GM12892 (cell line): ENCODE measurements at places on chromosomes 4 and X.
A peak's percentile ranks its signal among the peaks of the same experiment; 100 is the strongest.

DNA sequence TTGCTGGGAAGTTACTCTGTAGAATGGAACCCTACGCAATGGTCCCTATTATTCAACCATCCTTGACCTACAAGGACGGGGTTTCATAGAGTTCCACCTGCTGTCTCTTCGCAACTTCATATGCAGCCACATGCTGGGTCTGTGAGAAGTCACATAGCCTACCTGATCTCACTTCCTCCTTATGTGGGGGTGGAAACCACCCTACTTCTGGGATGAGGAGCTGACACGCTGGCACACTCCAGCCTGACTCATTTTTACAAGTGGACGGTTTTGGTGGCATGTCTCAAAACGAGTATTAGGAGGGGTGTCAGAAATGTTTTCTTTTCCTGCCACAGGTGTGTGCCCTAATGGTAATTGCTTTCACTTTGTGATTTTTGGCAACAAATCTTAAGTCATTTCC is 36.8 kb upstream of the ARSD start:
- DNase-seq, result no peak

GRCh38 chr4:6687947-6688878 is 5.5 kb upstream of the S100P start:
- no peak for DNase-seq

- no peak for DNase-seq
Observed at GRCh38 chrX:38804682-38805431, 3.6 kb downstream of the MID1IP1 start.

DNA sequence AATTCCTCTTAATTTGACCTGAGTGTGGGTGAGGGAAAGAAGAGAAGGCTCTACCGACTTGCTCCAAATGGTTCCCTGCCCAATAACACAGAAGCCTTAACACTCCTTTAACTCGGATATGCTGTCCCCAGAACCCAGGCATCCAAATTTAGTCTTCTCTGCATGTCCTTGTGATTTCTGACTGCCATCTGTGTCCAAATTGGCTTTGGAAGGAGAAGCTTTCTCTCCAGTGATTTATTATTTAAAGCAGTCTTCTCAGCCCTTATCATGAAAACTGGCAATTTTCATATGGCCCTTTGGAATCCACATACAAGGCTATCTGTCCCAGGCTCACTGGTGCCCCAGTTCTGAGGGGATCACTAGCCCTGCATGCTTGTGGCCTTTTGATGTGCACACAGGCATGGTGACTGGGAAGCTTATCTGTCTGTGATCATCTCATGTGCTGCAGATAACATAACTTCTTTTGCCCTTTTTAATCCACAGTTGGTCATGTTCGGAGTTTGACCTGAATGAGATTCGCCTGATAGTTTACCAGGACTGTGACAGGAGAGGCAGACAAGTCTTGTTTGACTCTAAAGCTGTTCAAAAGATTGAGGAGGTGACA is 56.7 kb downstream of the FNIP2 start:
- DNase-seq, result no peak

GRCh38 chr4:163603257-163603656 is 108.8 kb downstream of the TMA16 start:
- DNase-seq, result no peak

- peak; percentile 24 for DNase-seq
Observed at GRCh38 chr4:37827030-37827685, 672 bp downstream of the PGM2 start.

- DNase-seq, result no peak
Observed at GRCh38 chrX:750812-751211, 120.2 kb downstream of the SHOX start.

DNA sequence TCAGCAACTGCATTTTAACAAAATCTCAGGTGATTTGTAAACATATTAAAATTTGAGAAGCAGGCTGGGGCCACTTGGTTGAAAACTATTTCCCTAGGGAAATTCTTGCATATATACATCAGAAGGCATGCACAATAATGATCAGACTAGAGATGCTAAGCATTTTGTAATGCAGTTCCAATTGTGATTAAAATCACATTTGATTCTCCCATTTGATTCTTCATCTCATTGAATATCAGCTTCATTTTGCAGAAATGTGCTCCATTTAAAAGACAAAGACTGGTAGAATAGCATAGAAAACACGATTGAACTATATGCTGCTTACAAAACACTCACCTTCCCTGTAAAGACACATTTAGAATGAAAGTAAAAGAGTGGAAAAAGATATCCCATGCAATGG is 32.4 kb upstream of the FHIP1A start:
- DNase-seq, result no peak

- DNase-seq, result no peak
Observed at GRCh38 chrX:69496183-69496582, 7.9 kb upstream of the NALF2 start.

DNA sequence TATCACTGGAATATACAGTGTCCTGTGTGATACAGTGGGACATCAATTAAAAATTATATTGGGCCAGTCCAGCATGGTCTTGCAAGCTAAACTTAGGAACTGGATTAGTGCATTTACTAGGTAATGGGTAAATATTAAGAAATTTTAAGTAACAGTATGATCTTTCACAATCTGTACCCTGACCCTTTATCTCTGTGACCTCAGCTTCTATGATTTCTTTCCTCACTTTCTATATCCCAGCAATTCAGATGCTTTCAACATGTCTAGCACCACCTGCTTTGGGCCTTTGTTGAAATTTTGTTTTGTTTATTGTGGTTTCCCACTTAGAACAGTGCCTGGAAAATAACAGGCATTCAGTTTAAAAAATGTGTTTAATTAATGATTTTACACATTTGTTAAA is 2295.4 kb downstream of the ARAP2 start:
- DNase-seq, result no peak

- no peak for DNase-seq
Observed at GRCh38 chrX:79440336-79440735, 73.2 kb upstream of the ITM2A start.

DNA sequence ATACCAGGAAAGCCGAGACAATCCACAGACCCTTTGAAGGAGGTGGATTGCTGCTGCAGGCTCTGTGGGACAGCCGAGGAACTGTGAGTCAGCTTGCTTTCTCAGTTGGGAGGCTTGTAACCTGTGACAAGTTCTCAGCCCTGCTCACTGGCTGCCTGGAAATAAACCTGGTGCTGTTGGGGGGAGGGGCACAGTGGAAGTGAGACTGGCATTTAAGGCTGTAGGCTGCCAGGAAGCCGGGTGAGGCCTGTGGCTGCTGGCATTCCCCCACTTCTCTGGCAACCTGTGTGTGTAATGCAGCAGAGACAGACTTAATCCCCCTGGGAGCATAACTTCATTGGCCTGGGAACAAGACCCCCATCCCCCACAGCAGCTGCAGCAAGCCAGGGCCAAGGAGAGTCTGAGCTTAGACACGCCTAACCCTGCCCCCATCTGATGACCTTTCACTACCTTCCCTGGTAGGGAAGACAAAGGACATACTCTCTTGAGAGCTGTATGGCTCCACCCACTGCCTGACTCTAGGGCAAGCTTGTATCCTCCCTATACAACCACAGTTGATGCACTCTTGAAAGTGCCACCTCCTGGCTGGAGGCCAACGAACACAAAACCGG is 64.1 kb downstream of the ALPK1 start:
- no peak for DNase-seq

DNA sequence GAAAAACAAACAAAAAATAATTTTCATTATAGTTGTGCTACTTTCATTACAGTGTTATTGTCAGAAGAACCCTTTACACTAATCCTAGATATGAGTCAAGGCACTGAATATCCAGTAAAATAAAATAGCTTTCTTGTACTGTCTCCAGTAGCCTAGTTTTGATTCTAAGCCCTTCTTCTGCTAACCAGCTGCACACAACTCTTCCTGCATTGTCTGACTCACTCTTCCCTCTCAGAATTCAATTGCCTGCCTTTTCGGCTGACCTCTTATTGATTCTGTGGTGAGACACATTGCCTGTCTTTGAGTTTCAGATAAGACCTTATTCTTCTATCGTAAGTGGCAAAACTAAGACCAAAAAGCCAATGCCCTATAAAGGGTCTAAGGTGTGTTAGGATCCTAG is 26.7 kb upstream of the PCDH18 start:
- DNase-seq, result no peak

DNA sequence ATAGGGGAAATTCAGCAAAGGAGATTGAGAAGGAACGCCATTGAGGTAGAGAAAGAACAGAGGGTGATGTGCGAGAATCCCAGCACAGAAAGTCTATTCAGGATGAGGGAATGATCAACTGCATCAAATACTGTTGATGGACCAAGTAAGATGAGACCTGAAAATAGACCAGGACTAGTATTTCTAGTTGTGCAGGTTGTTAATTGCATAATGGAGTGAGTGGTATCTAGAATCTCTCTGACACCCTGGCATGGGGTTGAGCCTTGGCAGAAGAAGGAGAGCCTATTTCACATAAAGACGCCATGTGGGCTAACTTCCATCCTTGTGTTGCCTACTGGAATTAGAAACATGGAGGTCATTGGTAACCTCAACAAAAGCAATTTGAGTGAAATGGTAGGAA is 135.6 kb downstream of the TMEM164 start:
- DNase-seq, result no peak

DNA sequence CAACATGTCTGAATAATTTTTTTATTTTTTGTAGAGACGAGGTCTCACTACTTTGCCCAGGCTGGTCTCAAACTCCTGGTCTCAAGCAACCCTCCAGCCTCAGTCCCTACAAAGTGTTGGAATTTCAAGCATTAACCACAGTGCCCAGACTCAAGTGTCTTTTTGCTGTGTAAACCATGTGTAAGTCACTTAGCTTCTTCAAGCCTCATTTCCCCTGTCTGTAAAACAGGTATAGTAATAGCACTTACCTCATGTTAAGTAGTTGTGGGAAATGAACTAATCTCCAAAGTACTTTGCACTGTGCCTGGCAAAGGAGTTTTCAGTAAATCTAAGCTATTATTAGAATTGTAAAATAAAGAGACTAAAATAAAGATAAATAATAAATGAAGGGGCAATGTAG is 35.7 kb downstream of the STBD1 start:
- no peak for DNase-seq

- no peak for DNase-seq
Observed at GRCh38 chr4:17884063-17884462, 73.3 kb downstream of the NCAPG start.

GRCh38 chr4:77022560-77023179 is 53.1 kb downstream of the CCNI start:
- no peak for DNase-seq

DNA sequence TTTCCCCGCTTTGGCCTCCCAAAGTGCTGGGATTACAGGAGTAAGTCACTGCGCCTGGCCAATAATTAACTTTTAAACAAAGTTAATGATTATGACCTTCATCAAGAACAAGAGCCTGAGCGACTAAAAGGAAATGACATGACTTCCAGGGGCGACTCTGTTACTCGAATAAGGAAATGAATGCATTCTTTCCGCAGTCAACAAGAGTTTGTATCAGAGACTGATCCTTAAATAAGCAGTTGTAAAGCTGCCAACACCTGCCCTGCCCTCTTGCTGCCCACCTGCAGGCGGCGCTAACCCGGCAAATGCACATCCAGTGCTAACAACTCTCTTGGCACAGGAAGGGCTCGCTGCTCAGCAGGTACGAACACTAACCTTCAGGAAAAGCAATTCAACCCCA is 27.3 kb downstream of the WDR1 start:
- DNase-seq, result no peak

GRCh38 chr4:153522802-153523094 is 56.6 kb downstream of the TMEM131L start:
- DNase-seq, result no peak

GRCh38 chrX:103626855-103627254 is 1.9 kb upstream of the TCEAL1 start:
- no peak for DNase-seq

DNA sequence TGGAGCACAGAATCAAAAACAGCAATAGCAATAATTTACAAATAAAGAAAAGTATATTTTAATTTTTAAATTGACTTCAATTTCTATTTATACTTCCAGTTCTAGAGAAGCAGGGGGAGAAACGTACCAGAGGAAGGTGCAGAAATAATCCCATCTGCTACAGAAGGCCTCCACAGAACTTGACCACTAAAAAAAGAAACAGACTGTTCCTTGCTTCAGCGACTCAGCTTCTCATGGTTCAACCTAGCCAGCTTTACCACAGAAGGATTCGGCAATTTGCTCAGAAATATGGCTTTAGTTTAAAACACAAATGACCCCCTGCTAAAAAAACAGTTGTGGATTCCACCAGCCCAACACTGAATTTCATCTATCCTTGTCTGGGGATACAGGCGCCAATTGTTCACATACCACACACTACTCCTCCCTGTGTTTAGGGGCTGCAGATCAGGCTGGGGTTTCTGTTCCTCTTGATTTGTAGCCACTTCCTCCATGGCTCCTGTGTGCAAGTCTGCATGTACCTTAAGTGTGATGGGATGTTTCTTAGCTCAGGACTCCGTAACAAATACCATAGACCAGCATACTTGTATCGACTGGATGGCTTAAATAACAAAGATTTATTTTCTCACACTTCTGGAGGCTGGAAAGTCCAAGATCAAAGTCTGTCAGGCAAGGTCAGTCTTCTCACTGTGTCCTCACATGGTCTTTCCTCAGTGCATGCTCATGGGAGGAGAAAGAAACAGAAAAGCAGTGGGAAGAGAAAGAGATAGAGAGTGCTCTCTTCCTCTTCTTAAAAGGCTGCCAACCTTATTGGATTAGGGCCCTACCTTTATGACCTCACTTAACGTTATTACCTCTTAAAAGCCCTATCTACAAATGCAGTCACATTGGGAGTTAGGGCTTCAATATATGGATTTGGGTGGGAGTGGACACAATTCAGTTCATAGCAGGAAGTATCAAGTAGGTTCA is 79.1 kb downstream of the AMOT start:
- peak; percentile 13 for DNase-seq

DNA sequence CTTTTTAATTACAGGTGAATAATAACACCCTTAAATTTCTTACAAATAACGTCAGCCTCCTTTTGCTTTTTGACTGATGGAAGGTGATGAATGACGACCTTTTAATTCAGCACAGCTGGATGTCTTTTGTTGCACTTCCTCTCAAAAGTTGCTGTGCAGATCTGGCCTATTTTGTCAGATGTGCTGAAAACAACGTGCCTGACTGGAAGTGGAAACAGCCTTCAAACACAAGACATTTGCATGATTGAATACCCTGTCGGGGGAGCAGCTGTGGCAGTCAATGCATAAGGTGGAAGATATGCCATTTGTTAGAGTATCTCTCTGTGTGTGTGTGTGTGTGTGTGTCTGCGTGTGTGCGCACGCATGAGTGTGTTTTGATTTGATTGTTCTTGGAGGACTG is 579.7 kb downstream of the SPRY1 start:
- DNase-seq, result no peak

DNA sequence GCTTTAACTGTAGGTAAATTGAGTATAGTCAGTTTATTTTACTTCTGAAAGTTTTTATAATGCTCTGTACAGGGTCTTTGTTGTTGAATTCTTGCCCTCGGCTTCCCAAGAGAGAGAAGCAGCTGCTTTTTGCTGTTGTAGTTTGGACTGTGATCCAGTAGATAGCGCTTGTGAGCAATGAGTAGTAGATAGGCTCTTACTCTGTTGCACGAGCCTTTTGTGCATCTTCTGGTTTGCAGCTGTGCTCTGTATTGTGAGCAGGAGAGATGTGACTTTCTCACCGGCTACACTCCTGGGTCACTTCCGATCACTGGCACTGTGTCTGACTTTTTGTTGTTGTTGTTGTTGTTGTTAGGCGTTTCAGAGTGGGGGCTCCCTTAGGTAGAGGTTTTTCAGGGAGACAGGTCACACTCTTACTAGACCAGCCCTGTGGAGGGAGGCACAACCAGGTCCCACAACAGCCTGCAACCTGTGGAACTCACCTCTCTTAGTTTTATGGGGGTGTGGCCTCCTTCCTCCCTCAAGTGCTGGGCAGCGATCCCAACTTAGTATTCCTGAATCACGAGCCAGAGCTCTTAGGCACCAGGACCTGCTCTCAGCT is 822.1 kb upstream of the GALNTL6 start:
- no peak for DNase-seq
